CD4-positive, CD25-positive, alpha-beta regulatory T cell (primary cell): ENCODE measurements at places on chromosomes 2 and 18.

DNA sequence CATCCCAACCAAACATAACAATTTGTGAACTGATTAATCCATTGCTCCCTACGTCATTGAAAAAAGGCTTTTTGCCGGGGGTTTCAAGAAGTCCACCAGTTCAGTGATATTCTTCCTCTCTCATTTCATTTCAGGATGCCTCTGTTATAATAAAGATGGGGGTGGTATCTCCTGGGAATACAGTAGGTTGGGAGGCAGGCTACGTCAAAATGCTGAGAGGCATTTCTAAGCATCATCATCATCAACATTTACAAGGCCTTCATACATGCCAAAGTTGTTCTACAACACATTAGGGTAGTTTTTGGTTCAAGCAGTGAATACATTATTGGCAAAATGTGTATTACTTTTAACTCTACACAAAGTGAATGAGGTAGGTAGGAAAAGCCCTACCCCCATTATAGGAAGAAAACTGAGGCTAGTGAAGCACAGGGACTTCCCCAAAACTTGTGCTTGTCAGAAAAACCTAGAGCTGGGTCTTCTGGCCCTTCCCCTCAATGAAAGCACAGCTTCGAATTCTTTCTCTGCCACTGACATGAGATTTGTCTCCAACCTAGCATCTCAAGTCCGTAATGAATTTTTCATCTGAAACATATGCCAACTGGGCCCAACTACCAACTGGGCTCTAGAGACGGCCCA, 11.3 kb downstream of the OSR1 start:
- DNase-seq = no peak

- DNase-seq = no peak
These were observed 43.4 kb upstream of the ANKRD62 start for GRCh38 chr18:12049978-12050811.

DNA sequence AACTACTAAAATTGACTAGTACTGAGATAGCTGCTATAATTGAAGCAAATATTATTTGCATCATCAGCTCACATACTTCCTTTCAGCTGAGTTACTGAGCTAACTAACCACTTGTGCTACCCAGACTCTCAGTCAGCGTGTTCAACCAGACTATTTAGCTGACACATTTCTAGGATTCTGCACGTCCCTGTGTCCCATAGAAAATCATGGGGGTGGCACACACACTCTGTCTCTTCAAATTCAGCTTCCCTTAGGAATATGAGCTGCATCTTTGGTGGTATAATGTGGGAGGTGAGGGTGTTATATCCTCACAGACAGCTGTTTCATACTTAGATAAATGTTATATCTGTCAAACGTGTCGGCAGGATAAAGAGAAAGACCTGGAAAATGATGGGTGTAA, 424.0 kb downstream of the CDH2 start:
- DNase-seq = no peak

- no peak for DNase-seq
These were observed 1055.2 kb upstream of the FANCL start for GRCh38 chr2:59296279-59296678.

GRCh38 chr2:36458106-36458505, 102.5 kb downstream of the CRIM1 start:
- DNase-seq = no peak

DNA sequence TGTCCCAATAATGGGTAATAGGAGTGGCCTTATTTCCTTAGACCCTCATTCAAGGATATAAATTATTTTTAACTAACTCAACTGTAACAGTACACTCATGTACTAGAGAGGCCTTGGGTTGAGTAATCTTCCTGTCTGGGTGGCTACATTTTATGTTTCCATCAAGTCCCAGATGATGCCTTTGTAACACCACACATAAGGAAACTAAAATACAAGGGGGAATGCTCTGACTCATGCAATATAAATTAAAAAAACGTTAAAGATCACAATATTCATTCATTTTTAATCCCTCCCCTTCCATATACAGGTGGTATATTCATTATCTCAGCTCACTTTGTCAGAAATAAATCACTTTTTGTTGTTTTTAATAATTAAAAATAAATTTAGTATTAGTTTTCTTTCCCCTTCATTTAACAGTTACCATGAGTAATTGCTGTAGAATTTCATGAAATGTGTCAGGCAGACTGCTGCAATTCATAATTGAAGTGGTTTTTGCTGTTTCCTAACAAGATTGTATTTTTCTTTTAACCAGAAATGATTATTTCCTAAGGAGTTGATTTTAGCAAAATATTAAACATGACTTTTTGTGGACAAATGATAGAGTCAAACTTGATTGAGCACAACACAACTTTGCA, 1403.6 kb downstream of the SUCLG1 start:
- DNase-seq = no peak

- DNase-seq = no peak
These were observed 2190.2 kb upstream of the PIK3C3 start for GRCh38 chr18:39764873-39765272.
